Retina (tissue), 1 donor: ENCODE measurements at places on chromosomes 16 and 17.

DNA sequence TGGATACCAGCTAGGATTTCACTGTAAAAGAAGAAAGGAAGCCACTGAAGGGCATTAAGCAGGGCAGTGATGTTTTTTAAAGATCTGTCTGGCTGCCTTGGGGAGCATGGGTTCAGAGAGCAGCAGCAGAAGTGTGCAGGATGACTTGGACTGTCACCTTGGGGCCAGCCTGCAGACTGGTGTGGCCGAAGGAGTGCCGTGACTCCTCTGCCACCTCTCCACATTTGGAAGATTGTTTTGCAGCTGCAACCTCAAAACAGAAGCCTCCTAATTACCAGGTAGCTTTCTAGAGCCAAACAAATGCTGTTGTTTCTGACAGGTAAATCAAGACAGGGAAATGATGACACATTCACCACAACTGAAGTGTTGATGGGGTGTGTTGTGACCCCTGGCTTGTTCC, 681.4 kb downstream of the WWOX start:
- DNase-seq, result no peak

GRCh38 chr17:36599546-36600250, 1.7 kb upstream of the MRM1 start:
- DNase-seq, result no peak

DNA sequence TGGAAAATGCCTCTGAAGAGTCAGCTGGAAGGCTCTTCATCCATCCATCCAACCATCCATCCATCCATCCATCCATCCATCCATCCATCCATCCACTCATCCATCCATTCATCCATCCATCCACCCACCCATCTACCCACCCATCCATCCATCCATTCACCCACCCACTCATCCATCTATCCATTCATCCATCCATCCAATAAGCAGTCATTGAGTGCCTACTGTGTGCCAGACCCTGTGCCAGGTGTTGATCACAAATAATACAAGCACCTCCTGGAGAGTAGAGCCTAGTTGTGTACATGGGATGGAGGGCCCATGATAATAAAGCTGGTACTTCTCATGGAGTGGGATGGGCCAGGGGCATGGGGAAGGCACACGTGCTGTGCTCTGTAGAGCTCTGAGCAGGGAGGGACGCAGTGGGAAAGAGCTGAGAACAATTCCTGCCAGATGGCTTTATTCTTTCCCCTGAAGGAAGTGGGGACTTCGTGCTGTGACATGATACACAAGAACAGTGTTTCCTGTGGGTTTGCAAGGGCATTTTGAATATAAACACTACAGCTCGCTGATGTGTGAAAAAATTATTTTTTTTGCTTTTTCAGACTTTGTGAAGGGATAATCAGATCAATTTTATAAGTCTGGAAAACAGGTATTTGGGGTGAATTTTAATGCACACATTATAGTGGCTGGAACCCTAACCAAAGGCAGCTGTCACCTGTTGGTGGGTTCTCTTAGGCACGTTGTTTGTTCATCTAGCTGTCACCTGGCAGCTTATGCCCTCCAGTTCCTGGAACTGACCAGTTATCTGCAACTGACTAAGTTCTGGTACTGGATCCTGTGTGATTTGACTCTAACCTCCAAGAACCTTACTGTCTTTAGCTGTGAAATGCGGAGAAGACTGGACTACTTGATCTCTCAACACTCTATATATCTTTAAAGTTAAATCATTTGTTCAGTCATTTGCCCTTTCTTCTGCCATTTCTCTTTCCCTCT, 61.3 kb downstream of the PRKCB start:
- no peak for DNase-seq

DNA sequence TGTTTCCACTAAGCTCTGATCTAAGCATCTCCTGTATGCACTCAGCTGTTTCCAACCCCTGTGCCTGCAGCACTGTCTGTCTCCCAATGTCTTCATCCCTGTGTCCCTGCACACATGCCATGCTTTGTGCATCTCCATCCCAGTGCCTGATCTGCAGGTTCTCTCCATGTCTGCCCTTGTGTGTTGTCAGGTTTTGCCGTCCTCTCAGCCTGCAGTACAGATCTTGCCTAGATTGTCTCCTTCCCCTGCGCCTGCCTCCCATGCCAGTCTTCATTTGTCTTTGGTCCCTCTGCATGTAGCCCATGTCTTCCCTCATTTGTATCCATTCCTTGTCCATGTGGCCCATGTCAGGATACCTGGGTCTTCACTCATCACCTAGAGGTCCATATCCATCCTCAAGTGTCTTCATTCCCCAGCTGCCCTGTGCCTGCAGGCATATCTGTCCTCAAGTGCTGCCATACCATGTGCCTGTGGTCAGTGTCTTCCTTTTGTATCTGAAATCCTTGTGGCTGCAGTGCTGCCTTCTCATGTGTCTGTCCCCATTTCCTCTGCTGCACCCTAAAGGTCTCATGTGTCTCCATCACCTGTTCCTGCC, 71.5 kb downstream of the TNFRSF13B start:
- DNase-seq, result no peak

- DNase-seq, result no peak
Measured at GRCh38 chr17:22443061-22443460, 750.7 kb downstream of the KCNJ18 start.

DNA sequence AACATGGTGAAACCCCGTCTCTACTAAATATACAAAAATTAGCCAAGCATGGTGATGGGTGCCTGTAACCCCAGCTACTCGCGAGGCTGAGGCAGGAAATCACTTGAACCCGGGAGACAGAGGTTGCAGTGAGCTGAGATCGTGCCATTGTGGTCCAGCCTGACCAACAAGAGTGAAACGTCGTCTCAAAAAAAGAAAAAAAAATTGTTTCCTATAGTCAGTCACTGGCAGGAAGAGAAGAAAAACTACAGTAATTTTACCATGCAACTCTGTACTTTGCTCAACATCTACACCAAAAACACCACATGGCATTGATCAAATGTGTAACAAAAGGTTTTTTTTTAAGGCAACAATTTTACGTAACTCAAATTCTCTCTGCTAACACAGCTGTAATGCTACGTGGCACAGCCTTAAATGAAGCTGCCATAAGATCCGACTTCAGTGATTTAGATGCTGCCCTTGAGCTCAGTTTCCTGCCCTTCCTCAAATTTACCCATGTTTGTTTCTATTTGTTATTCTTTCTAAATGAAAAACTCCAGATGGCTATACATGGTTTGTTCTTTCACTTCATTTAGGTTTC, 40.2 kb downstream of the CNOT1 start:
- no peak for DNase-seq

DNA sequence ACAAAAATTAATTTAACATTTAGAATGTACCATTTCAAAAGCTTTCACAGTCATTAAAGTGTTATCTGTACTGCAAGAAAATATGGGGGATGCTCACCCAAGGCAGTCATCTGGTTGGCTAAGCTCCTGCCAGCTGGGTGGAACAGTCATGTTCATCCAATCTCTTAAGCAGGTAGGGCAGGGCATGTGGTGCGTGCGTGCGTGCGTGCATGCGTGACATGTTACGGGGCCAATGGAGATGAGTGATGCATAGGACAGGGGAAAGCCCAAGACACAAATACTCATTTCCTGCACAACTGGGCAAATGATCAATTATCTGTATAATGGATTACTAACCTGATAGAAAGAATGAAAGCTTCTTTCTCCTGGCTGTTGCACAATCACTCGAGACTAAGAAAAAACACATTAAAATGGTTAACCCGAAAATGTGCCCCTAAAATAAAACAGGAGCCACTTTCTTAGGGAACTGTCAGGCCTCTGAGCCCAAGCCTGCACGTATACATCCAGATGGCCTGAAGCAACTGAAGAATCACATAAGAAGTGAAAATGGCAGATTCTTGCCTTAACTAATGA, 104.4 kb downstream of the MYO1D start:
- no peak for DNase-seq

- peak; percentile 44 for DNase-seq
Measured at GRCh38 chr16:85289760-85290625, 177.7 kb upstream of the CIBAR2 start.

DNA sequence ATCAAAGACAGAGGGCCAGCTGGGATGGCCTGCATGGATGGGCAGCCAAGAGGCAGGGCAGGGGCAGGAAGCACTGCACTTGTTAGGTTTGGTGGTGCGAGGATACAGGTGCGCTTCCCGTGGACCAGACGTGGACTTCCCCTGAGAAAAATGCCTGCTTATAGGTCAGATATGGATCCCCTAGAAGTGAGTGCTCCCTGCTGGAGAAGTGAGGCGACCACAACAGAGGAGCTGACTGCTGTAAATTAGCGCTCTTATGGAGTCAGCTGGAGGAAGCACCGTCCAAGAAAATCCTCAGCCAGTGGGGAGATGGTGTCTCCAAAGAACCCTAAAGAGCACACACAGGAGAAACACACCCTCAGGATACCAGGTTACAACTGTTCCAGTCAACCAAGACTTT, 27.7 kb upstream of the CCDC182 start:
- no peak for DNase-seq

GRCh38 chr17:55794725-55795482, 44.1 kb downstream of the PCTP start:
- no peak for DNase-seq

DNA sequence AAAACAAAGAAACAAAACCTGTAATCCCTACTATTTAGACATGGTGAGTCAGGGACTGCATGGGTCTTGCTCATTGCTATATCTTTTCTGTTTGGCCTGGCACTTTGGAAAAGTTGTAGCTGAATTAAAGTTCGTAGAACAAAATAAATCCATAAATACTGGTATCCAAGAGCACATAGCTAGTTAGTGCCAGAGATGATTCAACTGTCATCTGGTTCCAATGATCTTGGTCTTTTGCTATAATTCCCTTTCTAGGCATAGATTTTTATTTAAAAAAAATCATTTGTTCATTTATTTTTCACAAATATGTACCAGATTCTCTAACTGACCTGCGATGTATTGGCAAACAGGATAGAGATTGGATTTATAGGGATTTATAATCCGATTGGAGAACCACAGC, 1436.1 kb upstream of the GOT2 start:
- no peak for DNase-seq

DNA sequence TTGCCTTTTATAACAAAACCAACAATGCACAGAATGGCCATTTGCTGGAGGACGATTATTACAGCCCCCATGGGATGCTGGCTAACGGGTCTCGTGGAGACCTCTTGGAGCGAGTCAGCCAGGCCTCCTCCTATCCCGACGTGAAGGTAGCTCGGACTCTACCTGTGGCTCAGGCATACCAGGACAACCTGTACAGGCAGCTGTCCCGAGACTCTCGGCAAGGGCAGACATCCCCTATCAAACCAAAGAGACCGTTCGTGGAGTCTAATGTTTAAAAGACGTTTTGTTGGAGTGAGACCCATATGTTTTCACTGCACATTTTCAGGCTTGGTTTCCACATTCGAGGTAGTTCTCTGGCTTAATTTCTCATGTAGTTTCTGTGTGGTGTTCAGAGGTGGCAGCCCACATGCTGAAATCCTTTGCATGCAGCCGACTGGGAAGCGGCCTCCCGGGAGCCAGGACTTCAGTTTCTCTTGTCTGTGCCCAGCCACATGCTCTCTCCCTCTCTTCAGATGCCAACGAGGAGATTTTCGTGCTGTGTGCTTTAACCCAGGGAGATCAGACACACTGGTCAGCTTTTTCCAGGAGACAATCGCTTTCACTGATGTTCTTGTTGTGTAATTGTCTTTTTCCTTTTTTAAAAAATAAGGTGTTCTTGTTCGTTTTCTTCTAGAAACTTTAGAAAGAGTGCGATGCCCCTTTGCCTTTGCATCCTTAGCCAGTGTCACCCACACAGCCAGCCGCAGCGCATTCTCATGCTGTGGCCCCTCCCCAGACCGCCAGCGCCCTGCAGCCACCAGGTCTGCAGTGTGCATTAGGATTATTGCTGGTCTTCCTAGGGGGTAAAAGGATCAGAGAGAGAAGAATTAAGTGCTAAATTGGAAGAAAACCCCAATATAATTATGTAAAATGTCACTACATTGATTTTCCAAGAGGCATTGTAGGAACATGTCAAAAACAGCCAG, 24.1 kb downstream of the CYB561 start:
- DNase-seq, result no peak

GRCh38 chr16:16019488-16019887, 70.1 kb downstream of the ABCC1 start:
- no peak for DNase-seq

GRCh38 chr16:27551036-27551435, 1.1 kb downstream of the KATNIP start:
- no peak for DNase-seq

DNA sequence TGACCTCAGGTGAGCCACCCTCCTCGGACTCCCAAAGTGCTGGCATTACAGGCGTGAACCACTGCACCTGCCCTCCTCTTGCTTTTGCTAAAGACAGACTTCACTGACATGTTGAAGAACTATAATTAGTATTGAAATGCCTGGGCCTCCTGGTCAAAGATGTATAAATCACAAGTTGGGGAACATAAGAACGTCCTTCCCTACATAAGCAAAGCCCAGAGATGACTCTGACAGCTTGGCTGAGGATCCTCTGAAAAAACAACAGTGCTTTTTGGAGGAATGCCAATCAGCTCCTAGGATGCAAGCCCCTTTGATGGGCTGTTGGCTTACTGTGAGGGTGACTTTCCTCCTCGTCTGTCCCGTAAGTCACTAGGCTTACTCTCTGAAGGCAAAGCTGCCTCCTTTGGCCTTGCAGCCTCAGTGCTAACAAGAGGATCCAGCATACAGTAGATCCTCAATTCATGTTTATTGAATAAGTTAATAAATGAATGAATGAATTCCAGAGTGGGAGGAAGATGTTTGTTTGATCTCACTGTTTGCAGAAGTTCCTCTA, 6.3 kb downstream of the APOH start:
- DNase-seq, result no peak

DNA sequence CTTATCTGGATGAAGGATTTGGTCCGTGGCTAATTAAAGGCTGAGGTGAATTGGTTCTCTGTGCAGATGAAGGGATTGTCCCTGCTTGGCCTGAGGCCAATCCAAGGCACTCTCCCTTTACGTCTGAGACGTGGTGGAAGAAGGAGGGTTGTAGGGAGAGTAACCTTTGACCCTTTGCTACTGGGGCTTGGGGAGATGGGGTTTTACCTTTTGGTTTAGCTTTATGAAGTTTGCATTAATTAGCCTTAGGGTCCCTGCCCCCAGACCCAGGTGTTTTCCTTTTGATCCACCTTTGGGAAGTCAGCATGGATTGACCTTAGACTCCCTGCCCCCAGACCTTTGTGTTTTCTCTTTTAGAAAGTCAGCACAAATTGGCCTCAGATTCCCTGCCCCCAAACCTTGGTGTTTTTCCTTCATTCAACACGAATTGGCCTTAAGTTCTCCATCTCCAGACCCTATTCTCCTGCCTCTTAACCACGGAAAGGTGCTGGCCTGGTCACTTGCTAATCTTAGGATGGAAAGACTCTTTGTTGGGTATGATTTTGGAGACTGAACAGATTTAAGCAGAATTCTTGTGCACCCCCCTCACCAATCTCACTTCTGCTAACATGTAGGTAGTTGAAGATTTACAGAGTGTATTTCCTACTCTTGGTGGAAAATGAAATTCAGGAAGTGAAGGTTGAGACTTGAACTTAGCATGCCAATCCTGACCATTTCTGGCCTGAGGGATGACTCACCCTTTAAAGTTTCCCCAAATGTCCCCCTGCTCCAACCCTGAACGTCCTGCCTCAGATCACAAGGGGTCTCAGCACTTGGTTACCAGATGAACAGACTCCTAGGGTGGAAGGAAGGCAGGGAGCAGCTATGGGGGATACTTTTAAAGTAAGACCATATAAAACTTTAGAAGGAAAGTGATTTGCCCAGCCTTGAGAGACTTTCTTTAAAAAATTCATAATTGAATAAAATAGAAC, 23.1 kb upstream of the MMD start:
- DNase-seq, result no peak
